ENCODE measurements at places on chromosomes 16 and 17. TPM values are rescaled to one million over a fixed set of nuclear protein-coding genes. Genes with fewer than 3 reads are reported as not detected.

Gene CDK3
- total RNA-seq, result 0.65 TPM

Gene RNU2-1
- total RNA-seq, result not detected

Gene NPIPA7
- 0.43 TPM for total RNA-seq

Gene SOST
- not detected for total RNA-seq

Gene FBXL16
- total RNA-seq, result 0.09 TPM

Gene CES5A
- not detected for total RNA-seq

Gene SHISA9
- total RNA-seq, result not detected

Gene SYCE1L
- 2.8 TPM for total RNA-seq

Gene HID1
- total RNA-seq, result 45.6 TPM

Gene KLHL11
- total RNA-seq, result 37.9 TPM

Gene TMIGD1
- not detected for total RNA-seq

Gene CA7
- not detected for total RNA-seq

Gene TBC1D16
- total RNA-seq, result 51.5 TPM

Gene PRDM7
- not detected for total RNA-seq

Gene SNX20
- 0.11 TPM for total RNA-seq

Gene VAMP2
- total RNA-seq, result 4.0 TPM

Gene C1QL1
- total RNA-seq, result not detected

Gene ASPA
- total RNA-seq, result not detected

Gene CYLD
- 31.2 TPM for total RNA-seq

Gene SPOP
- total RNA-seq, result 126 TPM

Gene CNTNAP1
- 6.7 TPM for total RNA-seq

Gene ZG16
- not detected for total RNA-seq

Gene KRTAP16-1
- not detected for total RNA-seq

Gene ETV4
- 4.9 TPM for total RNA-seq

Gene PRR15L
- not detected for total RNA-seq

Gene SLC6A2
- total RNA-seq, result 0.11 TPM

Gene OSGIN1
- 0.69 TPM for total RNA-seq

Gene TP53TG3
- total RNA-seq, result not detected

Gene TNFSF13
- 0.34 TPM for total RNA-seq

Gene SSTR5
- total RNA-seq, result 0.77 TPM

Gene RMI2
- 1.5 TPM for total RNA-seq

Gene NAT9
- total RNA-seq, result 23.4 TPM

Gene CACNA1G
- not detected for total RNA-seq

Gene IRX3
- total RNA-seq, result 2.0 TPM

Gene CCL18
- not detected for total RNA-seq
